ENCODE measurements at places on chromosomes 12 and 14.

- no peak for DNase-seq
These were observed 127.6 kb upstream of the DAAM1 start for GRCh38 chr14:59060841-59061240.

DNA sequence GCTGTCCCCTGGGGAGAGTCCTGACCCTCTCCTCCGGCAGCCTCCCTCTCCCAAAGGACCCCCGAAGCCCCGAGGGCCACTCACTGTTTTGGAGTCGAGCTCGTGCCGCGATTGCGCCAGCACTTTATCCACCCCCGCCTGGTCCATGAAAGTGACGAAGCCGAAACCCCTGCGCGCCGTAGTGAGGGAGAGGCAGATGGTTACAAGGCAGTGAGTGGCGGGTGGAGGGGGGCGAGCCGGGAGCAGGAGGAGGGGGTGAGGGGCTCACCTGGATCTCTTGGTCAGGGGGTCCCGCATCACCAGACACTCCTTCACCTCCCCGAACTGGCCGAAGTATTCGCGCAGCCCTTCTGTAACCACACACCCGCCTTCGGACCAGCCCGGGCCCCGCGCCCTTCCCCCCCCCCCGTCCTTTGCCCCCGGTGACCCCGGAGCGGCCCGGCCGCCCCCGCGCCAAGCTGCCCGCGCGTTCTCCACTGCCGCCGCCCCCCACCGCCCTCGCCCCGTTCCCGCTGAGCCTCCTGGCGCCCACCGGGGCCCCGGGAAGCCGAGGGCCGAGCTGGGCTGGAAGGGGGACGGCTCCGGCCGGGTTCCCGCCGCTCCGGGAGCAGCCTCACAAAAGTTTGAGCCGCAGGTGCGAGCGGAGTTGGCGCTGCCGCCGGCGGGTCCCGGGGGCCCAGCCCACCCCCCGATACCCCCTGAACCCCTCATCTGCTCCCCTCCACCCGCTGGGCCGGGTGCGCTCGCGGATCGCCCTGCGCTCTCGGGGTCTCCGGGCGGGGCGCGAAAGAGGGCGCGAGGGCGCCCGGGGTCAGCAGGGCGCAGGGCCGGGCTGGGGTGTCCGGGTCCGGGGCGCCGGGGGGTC lies 808 bp downstream of the MSI1 start:
- DNase-seq: no peak

- peak; percentile 54 for DNase-seq
These were observed 9.8 kb downstream of the CPNE6 start for GRCh38 chr14:24080888-24081738.

- no peak for DNase-seq
These were observed 72.8 kb downstream of the C12orf42 start for GRCh38 chr12:103422746-103423515.

DNA sequence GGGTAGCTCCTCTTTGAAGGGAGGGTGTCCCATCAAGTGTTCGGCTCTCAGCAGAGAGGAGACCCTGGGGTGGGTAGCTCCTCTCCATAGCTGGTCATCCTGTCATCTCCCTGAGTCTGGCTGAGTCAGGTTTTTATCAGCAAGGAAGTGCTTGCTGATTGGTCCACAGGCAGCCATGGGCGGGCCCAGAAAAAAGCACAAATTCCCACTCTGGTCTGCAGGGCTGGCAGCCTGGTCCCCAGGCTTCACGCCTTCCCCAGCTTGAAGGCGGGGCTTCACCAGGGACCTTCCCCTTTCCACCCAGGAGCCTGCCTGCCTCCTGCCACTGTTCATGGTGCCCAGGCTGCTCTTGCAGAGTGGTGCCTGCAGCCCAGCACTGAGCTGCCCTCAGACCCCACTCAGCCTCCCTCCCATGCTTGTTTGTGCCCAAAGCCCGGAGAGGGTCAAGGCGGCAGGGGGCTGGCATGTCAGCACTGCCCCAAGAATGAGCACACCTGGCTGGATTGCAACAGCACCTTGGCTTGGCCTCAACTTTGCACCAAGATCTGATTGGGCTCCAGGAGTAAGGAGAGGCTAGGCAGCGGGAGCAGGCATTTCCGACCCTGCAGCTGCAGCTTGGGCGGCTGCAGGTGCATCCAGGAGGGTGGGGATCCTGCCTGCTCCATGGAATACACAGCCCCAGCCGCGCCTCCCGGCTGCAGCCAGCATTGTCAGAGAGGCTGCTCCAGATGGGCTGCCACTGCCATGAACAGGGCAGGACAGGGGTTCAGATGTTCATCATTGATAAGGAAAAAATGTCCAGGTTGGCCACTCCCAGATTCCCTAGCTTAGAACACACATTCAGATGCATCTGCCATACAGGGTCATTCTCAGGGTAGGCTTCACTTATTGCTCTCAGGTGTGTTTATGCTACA lies 22.0 kb upstream of the WDR89 start:
- DNase-seq: no peak

- no peak for DNase-seq
These were observed 77.1 kb downstream of the PRKAB1 start for GRCh38 chr12:119744900-119745606.

DNA sequence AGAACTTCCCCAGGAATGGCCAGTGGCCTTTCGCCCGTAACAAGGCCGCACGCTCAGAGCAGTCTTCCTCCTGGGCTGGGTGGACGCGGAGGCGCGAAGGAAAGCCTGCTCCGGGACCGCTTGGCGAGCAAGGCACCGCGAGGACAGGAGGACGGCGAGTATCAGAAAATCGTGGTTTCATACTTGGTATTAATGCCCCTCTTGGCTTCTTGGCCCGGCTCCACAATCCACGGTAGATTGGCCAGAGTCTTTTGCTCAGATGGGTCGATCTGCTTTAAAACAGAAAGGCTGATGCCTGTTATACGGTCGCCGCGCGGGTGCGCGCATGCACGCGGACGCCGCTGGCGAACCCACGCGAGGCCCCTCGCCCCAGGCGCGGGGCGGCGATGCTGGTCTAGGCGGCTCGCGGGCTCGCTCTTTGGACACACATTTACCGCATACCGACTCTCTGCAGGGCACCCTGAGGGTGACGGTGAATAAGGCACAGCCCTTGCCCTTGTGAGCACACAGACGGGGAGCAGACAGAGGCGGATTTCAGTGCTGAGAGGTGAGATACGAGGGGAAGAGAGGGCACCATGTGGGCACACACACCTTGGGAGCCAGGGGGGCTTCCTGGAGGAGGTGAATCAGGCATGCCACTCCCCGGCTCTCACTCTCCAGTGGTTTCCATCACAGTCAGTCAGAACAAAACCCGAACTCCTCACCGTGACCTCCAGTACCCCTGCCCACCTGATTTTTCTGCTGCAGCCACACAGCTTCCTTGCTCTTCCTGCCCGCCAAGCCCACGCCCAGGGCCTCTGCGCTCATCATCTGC lies 100.7 kb downstream of the APAF1 start:
- DNase-seq: no peak

GRCh38 chr12:65364046-65364445 lies 85.6 kb downstream of the MSRB3 start:
- no peak for DNase-seq

GRCh38 chr12:47340411-47341015 lies 260.8 kb upstream of the AMIGO2 start:
- DNase-seq: no peak

DNA sequence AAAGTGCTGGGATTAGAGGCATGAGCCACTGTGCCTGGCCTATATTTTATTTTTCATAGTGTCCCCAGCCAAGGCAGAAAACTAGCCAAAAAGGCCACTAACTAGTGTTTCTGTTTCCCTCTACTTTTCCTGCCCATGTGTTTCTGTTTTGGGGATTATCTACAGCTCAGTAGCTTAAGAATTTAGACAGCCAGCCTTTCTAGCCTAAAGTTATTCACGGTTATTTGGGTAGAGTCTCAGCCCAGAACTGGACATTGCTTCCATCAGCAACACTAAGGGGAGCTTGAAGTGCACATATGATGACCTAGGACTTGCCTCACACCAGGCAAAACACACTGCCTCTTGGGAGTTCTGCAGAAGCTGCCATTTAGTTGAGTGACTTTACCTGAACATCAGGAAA lies 17.9 kb downstream of the PROX2 start:
- no peak for DNase-seq

DNA sequence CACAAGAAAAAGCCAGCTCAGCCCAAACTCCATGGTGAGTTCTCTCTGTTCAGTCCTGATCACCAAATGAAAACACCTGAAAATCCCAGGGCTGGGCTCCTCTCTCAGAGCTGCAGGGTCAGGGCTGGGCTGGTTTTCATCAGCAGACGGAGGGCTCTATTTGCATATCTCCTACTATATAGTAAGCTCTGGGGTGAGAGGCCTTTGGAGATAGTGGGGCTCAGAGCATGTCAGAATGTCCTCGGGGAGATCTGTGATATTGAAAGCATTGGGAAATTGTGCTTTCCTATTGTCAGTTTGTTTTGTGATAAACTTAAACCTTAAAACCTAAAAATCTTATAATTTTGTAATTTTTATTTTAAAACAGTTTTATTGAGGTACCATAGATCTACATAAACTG lies 742.6 kb downstream of the TMEM121 start:
- no peak for DNase-seq

DNA sequence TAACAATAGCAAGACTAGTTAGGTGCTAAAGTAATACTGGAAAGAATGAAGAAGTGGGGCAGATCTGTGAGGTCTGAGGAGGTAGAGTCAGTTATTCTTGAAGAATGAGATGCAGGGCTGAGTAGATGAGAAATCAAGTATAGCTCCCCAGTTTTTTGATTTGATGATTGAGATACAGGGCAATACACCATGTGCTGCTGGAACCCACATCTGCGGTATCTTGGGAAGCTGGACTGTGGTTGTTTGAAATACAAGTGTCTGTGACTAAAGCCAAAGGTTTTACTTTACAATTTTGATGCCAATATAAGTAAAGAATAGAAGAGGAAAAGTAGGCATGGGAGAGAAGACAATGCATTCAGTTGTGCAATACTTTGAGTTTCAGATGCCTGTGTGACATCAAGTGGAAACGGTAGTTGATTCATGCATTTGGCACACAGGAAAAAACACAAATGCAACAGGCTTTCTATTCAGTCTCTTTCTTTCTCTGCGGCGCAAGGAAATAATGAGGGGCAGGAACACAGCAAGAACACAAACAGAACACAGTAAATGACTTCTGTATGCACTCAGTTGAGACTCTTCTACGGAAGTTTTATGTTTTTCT lies 190.2 kb upstream of the SLC38A2 start:
- no peak for DNase-seq

DNA sequence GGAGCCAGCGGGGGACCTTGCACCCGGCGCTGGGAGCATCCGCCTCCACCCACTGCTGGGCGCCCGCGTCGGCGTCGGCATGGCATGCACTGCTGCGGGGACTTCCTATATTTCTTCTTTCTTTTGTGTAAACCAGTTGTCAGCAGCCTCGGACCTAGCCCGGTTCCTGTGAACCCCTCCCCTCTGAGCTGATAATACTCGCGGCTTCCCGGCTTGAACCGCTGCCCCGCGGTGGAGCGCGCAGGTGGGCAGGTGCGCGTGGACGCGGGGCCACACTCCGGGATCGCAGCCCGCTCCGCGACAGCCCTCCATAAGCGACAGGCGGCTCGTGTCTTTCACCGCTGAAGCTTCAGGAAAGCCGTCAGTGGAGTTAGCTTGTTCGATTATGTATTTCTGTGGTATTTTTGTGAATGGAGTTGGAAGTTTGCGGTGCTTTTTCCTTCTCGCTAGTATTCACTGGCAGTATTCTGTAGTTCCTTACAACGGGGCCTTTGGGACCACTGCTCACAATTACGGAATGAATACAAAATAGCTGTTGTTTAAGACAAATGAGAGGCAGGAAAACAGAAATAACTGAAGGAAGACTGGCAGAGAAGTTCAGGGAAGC lies 870 bp downstream of the BMAL2 start:
- DNase-seq: no peak

DNA sequence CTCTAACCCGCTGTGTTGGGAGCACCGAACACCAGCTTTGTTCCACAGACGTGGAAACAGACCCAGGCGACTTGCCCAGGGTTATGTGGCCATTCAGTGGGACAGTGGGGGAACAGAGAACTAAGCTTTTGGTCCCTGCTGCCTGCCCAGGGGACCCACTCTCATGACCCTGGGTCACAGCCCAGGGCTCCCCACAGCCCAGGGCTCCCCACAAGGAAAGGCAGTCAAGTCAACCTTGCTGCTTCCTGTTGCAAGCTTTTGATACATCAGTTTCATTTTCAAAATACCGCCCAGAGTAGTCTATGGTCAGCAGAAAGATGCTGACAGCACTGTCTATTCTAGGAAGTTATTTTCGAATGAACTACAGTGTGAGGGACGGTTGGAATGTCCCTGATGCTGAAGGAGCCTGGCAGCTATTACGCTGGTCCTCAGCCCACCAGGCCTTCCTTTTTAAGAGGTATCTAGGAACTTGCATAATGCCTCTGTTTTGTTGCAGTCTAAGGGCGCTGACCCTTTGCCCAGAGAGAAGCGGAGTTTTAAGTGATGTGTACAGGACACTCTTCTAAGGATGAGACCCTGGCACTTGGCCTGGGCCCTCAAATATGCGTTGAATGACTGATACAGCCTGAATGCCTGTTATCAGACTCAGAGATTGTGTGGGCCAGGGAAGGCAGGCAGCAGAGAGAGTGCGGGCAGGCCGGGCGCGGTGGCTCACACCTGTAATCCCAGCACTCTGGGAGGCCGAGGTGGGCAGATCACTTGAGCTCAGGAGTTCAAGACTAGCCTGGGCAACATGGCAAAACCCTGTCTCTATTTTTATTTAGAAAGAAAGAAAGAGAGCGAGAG lies 12.6 kb upstream of the TTC7B start:
- no peak for DNase-seq

- DNase-seq: no peak
These were observed 61.9 kb upstream of the PARP11 start for GRCh38 chr12:3935078-3935477.

GRCh38 chr14:75559045-75559444 lies 19.4 kb upstream of the FLVCR2 start:
- DNase-seq: no peak

- no peak for DNase-seq
These were observed 2.0 kb upstream of the SLC2A3 start for GRCh38 chr12:7937833-7938506.

DNA sequence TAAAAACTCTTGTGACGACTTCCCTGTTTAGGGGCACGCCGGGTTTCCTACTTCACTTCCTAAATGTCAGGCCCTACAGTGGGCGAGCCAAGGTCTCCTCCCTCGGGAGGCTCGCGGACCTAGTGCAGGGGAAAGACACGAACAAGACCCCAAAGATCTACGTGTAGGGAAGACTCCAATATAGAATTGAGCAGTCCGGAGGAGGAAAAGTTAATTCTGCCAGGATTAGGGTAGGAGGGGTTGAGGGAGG lies 564 bp downstream of the ATXN3 start:
- DNase-seq: no peak

GRCh38 chr12:45987340-45987727 lies 3.0 kb downstream of the SCAF11 start:
- no peak for DNase-seq

GRCh38 chr14:87334997-87335685 lies 657.8 kb downstream of the GALC start:
- DNase-seq: no peak

GRCh38 chr14:99571303-99571986 lies 32.6 kb downstream of the CCDC85C start:
- no peak for DNase-seq

DNA sequence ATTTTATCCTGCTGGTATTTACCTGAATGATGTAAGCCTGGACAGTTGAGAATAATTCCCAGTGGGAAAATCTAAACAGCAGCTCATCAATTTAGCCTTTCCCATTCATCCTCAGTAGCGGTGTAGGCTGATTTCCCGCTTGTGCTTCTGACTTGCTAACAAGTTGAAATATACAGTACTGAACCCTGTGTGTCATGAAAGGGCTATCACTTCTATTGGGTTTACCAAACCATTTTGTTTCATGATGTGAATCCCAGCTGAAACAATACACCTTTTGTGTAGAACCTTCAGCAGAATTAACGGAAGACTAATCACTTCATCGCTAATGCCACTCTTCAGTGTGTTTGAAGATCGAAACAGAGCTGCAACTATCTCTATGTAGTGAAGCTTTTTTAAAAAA lies 88.4 kb downstream of the POLR3B start:
- no peak for DNase-seq

All from stimulated activated CD4-positive, alpha-beta T cell treated with anti-CD3 and anti-CD28 coated beads, TNF-alpha, amount 100 ng/mL, for 1 hour (primary cell).